ENCODE measurements at places on chromosomes 1 and 21. TPM values are rescaled to one million over a fixed set of nuclear protein-coding genes. Genes with fewer than 3 reads are reported as not detected.

ELAPOR1 gene
- total RNA-seq = 1.9 TPM

ARMH1 gene
- total RNA-seq = 3.9 TPM

DUSP23 gene
- 48.2 TPM for total RNA-seq

COL11A1 gene
- 19.0 TPM for total RNA-seq

BRINP2 gene
- 0.18 TPM for total RNA-seq

PRR9 gene
- total RNA-seq = not detected

RAD54L gene
- 1.8 TPM for total RNA-seq

RAB3B gene
- total RNA-seq = 0.22 TPM

STYXL2 gene
- 0.22 TPM for total RNA-seq

OR14K1 gene
- not detected for total RNA-seq

RNU1-1 gene
- total RNA-seq = 13,769 TPM

PROK1 gene
- total RNA-seq = not detected

DNASE2B gene
- not detected for total RNA-seq

CD52 gene
- 13.2 TPM for total RNA-seq

FMO2 gene
- 58.3 TPM for total RNA-seq
